Effector CD4-positive, alpha-beta T cell (primary cell): ENCODE measurements at places on chromosomes 7 and 10.

GRCh38 chr7:154559454-154559853 lies 443.5 kb downstream of the PAXIP1 start:
- no peak for DNase-seq

- DNase-seq, result no peak
Observed at GRCh38 chr7:97007583-97007861, 2.2 kb downstream of the DLX6 start.

- no peak for DNase-seq
Observed at GRCh38 chr7:7959979-7960670, 8.5 kb upstream of the GLCCI1 start.

- no peak for DNase-seq
Observed at GRCh38 chr7:103680161-103681144, 234.4 kb upstream of the SLC26A5 start.

DNA sequence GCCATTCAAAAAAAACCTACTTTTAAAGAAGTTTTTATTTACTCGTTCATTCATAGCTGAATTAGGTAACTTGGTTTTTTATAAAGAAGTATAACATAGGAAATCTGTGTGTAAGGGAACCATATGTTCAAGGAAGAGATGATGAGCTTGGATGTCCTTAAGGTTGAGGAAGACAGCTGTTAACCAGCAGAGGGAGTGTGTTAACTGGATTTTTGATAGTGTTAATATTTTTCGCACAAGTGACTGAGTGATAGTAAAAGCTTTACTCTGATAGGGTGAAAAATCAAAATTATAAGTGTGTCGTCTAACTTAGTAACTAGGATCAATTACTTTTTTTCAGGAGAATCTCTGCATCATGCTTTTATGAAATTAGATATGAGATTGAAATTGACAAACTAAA lies 134.7 kb downstream of the ARL5B start:
- DNase-seq, result no peak

DNA sequence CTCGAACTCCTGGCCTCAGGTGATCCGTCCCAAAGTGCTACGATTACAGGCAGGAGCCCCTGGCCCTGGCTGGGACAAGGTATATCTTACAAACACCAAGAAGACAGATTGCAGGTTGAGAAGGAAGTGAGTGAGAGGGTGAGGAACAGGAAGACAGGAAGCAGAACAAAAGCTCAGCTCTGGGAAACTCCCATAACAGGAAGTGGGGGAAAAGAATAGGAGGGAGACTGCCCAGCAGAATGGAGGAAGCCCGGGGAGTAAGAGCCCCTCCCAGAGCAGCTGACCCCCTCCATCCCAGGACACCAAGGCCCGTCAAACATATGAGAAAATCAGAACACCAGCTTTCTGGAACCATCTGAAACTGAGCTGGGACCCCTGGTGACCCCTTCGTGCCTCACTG lies 2.9 kb downstream of the TECPR1 start:
- no peak for DNase-seq

- no peak for DNase-seq
Observed at GRCh38 chr7:7972128-7972527, 3.5 kb downstream of the GLCCI1 start.

DNA sequence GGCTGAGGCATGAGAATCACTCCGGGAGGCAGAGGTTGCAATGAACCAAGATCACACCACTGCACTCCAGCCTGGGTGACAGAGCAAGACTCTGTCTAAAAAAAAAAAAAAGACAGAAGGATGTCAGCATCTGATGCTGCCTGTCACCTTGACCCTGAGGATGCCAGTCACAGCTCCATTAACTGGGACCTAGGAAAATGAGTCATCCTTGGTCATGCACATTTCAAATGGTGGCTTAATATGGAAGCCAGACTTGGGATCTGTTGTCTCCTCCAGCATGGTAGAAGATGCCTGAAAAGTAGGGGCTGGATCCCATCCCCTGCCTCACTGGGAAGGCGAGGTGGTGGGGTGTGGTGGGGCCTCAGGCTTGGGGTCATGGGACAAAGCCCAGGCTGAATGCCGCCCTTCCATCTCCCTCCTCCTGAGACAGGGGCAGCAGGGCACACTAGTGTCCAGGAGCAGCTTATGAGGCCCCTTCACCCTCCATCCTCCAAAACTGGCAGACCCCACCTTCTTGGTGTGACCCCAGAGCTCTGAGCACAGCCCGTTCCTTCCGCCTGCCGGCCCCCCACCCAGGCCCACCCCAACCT lies 1.3 kb downstream of the NOS3 start:
- no peak for DNase-seq

GRCh38 chr10:88565072-88565471 lies 18.0 kb downstream of the RNLS start:
- no peak for DNase-seq

DNA sequence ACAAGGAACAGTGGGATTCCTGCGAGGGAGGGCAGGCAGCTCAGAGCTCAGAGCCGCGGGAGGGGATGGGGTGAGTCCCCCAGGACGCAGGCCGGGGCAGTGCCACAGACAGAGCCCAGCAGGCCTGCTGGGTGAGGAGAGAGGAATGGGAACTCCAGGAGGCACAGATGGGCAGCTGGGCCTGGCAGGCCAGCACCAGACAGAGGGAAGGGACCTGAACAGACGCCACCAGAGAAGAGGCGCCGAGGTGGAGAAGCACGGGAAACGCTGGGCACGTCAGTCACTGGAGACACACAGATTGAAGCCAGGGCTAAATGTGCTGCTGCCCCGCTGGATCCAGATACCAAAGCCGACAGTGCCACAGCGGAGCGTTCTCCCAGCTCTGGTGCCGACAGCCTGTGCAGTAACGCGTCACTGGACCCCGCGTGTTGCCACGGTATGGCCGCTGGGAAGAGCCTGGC lies 225.8 kb downstream of the MAD1L1 start:
- no peak for DNase-seq

DNA sequence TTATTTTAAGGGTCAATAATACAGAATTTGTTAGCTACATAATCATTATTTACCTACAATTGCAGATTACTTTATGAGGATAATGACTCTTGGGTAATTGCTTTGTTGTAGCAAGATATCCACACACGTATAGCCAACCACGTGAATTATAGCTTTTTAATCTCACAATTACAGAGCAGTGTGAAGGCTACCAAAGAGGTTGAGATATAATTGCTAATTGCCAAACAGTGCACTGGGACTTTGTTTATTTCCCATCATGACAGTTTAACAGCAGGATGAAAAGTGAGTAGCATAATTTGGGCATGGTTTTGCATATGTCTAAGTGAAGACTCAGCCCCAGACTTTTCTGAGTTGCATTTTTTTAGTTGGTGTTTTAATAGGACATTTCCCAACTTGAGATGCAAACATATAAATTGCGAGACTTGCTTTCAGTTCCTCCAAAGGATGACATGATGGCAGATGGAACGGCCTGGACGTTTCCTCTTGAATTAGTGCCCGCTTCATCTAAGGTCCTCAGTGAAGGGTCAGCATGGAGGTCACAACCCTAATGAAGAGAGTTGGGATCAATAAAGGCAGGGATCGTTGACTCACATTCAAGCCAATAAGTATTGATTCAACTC lies 180.7 kb upstream of the GPR26 start:
- DNase-seq, result no peak

GRCh38 chr7:134357486-134357885 lies 40.8 kb upstream of the SLC35B4 start:
- no peak for DNase-seq
